Kidney glomerular epithelial cell (primary cell): ENCODE measurements at places on chromosomes 6 and 20.

DNA sequence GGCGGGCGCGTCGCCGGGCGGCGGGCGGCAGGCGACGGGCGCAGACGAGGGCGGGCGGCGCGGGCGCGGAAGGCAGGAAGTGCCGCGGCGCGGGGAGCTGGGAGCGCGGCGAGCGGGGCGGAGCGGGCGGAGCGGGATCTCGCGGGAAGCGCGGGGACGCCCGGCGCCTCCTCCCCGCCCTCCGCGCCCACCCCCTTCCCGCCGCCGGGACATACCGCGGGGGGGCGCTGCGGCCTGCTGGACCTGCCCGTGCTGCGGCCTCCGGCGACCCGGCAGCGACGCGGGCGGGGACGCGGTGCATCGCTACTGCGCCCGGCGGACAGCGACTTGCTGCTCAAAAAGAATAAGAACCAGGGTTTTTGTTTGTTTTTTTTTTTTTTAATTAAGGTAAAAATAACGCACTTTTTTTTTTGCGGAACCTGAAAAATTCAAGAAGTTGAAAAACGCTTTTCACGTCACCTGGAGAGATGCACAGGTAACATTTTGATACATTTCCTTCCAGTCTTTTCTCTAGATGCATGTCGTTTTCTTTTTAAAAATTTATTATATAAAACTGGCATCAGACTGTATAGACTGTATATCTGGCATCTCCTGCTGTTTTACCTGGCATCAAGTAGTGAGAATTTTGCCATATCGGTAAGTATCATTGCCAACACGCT, at the start of gene CENPB:
CENPB (minus strand) TSS at position 76 of the 659 bp plus-strand sequence. CDS start 257 bp downstream, outside the sequence.
- peak; percentile 50 for DNase-seq

DNA sequence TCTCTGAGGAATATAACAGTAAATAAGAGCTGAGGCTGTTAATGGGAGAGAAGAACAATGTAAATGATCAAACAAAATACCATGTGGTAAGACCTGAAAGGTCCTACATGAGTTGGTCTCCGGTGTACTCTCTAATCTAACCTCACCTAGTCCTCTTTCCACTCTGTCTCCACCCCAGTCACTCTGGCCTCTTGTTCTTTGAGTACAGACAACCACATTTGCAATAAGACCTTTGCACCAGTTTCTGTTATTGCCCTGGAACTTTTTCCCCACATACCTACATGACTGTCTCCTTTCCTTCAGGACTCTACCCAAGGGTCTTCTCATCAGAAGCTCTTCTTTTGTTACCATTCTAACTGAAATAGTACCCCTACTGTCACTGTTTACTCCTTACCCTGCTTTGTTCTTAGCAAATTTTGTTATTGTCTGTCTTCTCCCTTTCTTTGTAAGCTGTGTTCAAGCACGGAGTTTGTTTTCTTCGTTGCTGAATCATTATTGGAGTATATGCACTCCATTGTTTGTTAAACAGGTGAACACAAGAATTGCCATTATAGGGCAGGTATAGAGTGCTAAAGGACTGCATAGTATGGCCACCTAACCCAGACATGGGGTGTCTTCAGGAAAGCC, 37.3 kb downstream of the MAPK14 start:
- no peak for DNase-seq

DNA sequence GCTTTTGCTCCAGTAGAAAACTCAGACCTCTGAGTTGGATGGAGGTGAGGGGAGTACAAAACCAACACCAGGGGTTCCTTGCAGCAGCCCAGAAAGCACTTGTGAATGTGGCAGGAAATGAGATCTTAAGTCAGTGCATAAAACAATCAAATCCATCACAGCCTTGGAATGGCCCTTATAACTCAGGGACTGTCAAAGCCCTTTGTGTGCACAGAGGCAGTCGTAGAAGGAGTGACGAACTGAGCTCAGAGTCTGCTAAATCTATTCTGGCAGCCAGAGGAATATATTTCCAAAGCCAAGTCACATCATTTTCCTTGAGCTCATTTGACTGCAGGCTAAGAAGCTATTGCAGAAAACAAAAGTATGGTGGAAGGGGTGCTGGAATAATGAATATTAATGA, 676.6 kb downstream of the DHX35 start:
- DNase-seq = no peak

DNA sequence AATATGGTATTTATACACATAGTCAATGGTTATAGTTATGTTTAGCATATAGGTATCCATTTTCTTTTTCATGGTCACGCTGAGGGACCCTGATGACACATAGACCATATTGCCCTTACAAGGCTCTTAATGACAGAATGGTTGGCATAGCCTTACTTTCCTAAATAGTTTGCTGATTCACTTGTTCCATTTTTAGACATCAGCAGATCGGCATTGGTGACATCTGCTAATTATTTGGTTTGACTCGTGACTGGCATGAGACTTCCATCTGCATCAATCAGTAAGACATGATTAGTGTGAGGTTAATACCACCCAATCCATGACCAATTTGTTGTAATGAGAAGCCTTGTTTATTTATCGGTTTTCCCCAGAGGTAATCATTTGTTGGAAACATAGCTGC, 309.7 kb downstream of the ALDH8A1 start:
- no peak for DNase-seq

- no peak for DNase-seq
Measured at GRCh38 chr6:135667691-135668455, 170.3 kb upstream of the AHI1 start.

DNA sequence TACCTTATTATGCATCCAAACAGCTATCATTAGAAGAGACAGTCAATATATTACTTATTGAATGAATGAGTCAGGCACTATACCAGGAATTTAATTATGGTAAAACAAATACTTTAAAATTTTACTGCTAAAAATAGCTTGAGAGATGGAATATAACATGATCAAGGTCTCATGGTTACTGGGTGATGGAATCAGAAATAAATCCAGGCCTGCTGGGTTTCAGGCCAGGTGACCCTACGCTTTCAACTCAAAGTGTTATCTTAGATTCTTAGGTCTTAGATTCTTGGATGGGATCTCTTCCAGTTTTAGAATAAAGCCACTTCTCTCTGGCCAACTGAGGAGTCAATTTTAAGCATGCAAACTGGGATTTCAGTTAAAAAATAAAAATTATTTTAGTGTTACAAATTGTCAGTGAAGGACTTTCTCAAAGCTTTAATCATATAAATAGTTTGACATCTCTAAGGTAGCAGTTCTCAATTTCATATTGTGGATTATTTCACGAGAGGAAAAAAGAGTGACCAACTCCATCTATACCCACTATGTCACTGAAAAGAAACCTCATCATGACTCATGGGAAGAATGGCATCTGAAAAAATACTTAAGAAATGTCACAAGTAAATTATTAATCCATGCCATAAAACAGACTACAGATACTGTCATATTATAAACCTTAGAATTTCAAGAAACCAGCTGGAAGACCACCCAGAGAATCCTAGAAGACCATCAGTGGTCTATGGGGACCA, 283.4 kb upstream of the RUNX2 start:
- DNase-seq = peak; percentile 47

- DNase-seq = no peak
Measured at GRCh38 chr6:73388433-73388799, 6.2 kb upstream of the DDX43 start.

DNA sequence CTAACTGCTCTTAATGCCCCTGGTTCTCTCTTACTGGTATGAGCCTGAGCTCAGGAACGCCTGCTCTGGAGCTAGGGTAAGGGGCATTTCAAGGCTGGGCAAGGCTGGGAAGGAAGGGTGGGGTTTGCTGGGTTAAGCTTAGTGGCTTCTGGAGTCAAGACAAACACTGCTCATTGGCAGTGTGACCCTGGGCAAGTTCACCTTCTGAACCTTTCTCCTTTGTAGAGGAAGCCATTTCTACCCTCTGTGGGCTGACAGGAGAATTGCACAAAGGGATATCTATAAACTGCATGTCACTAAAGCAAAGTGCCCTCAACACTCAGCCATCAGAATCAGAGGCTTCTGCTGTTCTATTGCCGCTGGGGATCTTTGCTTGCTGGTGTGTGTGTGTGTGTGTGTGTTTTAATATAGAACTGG, 20.3 kb upstream of the LRRN4 start:
- no peak for DNase-seq

DNA sequence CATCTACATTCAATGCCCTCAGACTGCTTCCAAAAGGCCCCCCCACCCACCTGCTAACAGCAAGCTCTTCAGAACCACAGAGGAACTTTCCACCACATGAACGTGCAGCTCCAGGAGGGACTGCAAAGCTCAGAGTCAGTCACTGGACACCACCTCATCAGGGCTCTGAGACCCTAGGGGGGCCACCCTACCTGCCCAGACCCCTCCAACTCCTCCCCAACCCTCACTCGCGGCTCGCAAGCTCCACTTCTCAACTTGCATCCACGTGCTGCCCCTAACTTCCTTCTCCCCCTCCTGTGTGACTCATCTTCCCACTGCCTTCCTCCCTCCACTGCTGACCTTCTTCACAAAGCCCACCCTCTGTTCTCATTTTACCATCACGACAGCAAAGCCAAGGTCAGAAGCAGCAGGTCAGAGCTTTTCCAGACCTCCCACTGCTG, 6.5 kb downstream of the MBOAT1 start:
- DNase-seq = no peak

DNA sequence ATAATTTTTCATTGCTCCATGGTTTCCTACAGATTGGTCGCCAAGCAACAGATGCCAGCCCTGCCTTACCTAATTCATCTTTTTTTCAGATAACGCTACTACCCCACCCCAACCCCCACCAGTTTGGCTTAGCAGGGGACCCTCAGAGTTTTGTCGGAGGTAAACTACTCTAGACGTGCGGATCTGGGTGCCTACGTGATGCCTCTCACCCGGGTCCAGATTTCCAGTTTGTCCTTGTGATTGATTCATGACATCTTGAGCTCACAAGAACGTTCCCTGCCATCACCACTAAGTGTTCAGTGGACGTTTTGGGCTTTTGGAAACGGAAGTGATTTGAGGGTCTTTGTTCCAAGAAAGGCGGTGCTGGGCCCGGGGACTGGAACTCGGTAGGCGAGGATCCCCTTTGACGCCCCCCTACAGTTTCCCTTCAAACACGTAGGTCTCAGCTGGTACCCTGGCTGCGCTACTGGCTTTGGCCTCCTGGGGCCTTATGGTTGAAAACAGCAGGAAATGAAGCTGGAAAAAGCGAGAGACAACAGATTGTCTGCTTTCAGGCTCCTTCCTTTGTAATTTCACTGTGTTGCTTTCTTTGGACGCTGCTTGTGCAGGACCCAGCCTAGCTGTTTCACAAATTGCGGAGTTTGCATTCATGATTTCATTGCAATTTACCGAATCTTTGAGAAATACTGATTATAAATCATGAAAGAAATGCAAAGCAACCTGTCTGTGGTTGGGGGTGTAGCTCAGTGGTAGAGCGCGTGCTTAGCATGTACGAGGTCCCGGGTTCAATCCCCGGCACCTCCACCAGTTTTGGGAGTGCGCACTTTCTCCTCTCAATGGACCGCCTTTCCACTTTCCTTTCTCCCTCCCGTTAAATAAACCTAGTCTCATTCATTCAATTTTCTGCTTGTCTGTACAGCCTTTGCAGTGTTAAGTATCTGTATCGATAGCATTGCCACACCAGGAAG, 81.0 kb downstream of the GPX5 start:
- DNase-seq = peak; percentile 84

- no peak for DNase-seq
Measured at GRCh38 chr20:37114012-37114411, 18.2 kb upstream of the RBL1 start.

GRCh38 chr20:59131551-59132285, 31.9 kb upstream of the ZNF831 start:
- DNase-seq = no peak

DNA sequence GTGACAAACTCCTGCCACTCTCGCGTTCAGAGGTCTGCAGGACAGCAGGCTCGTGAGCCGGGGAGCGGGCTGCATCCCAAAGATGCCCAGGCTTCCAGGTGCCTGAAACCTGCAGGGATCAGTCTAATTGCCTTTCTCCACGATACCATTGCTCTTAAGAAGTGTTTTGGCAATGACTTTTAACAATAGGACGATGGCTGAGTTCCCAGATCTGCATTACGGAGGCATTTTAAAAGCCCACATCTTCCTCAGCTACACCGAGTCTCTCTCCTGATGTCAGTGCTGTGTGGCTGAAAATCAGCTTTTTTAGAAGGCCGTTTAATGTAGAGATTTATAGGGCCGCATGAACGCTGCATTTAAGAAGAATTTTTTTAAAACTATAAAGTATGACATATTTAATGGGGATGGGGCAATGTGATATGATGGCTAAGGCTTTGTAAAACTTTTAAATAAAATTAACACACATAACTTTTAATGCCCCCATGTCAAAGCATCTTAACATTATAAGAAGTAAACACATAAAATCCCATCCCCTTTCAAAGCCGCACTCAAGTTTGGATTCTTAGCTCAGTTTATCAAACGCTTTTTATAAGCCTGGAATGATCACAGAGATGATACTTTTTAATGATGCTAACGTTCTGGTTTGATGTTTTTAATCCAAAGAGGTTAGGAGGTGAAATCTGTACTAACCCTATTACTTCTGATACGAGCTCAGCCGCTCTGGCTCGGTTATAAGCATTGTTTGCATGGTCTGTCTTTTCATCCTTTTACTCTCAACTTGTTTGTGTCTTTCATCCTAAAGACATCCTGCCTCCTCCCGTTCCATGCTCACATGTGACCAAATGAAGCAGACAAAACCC, 386.0 kb downstream of the SMOC2 start:
- DNase-seq = no peak

- DNase-seq = no peak
Measured at GRCh38 chr6:144769142-144769541, 484.0 kb downstream of the UTRN start.

DNA sequence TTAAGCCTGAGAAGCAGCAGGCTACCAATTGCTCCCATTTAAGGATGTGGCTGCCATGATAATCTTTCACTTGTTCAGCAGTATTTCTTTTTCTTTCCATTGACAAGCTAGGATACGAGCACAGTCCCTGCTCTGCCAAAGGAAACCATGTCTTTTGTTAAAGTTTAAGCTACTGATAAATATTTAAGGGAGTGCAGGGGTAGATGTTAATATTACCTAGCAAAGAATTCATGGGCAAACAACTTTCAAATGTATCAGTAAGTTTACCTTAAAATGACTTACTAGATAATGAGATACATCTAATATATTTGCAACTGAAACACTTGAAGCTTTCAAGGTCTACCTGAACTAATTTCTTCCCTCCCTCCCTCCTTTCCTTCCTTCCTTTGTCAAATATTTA, 77.3 kb downstream of the OPN5 start:
- DNase-seq = no peak

DNA sequence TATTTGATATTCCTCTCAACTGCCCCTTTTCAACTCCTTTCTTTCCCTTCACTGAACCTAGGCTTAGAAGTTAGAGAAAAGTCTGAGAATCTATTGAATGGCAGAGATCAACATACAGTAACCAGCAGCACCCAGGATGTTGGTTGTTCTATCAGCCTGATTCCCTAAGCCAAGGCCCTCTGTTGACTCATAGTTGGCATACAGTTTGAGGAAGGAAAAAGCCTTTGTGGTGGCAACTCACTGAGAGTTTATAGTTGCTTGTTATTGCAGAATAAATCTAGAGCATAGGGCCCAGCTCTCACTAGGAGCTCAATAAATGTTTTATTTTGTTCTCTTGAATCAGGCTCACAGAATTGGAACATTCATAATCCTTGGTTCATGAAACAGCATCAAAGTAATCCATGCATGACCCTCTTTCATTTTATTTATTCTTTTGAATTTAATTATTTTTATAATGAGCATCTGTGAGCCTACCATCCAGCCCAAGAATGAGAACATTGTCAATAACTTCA, 119.1 kb upstream of the ADGRF1 start:
- DNase-seq = peak; percentile 37

- no peak for DNase-seq
Measured at GRCh38 chr6:109958626-109959025, 19.5 kb upstream of the GPR6 start.

- DNase-seq = no peak
Measured at GRCh38 chr20:8425016-8425415, 292.9 kb downstream of the PLCB1 start.
